ENCODE measurements at places on chromosomes 6 and 20. TPM values are rescaled to one million over a fixed set of nuclear protein-coding genes. Genes with fewer than 3 reads are reported as not detected.

SEL1L2 gene
- total RNA-seq = not detected

HLA-E gene
- total RNA-seq = 242 TPM

RAET1L gene
- total RNA-seq = not detected

TEAD3 gene
- 22.4 TPM for total RNA-seq

CST9L gene
- not detected for total RNA-seq

- DNase-seq = no peak
These were observed 127.5 kb upstream of the CCDC28A start for GRCh38 chr6:138645976-138646640.

DNA sequence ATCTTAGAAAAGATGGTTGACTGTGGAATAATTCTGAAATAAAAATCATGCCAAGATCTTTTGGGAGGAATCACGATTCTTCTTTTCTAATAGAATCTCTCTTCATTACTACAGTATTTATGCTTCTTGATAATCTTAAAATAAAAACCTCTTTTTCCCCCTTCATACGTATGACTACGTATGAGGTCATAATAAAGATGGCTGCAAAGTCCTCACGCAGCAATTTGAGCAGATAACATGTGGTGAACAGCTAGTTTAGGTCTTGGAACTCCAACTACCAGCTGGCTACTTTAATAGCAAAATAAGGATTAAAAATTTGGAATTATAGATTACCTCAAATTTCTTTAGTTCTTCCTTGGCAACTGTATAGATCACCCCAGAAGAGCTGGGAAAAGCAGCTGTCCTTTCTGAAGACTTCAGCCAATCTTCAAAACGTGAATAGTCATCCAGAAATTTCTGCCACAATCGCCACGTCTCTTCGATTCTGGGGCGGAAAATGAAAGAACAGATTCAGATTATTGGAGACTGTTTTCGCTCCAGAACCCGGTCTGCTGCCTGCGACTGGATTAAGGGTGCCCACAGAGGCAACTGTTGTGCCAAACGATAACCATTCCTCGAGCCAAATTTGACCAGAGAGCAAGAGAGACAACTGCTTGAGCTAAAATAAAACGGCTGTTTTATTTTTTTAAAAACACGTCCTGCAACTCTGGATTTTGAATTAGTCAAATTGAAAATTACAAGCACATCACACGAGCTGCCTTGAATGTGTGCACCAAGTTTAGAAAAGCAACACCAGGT lies 347.3 kb downstream of the ESR1 start:
- no peak for DNase-seq

- no peak for DNase-seq
These were observed 19.0 kb downstream of the PACSIN1 start for GRCh38 chr6:34484899-34485298.

DNA sequence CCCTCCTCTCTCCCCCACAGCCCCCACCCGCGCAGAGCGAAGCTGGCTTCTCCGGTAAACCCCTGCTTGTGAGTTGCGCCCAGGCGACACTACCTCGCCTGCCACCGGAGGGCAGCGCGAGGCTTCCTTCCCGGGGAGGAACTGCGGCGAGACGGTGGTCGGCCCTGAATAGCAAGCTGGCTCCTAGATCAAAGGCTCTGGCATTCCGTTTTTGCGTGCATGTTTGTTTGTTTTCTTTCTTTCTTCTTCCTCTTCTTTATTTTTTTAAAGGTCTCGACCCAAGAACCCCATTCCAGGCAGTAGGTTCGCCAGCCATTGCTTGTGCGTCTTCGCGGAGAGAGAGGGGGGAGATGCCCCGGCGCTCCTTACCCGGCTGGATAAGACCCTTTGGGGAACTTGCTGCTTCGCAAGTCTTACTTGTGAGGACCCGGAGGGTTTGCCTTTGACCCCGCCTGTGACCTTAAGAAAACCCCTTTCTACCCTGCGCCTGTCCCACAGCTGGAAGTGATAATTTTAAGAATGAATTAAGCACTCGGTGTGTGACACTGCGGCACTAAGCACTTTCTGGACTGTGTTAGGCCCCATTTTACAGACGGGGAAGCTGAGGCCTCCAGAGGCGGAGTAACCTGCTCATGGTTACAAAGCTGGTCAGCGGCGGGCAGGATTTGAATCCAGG lies 92.7 kb upstream of the SIRPA start:
- DNase-seq = peak; percentile 79
